ENCODE measurements at places on chromosomes 6 and 20.

GRCh38 chr6:109194880-109195279 is 99.6 kb downstream of the CEP57L1 start:
- no peak for DNase-seq

DNA sequence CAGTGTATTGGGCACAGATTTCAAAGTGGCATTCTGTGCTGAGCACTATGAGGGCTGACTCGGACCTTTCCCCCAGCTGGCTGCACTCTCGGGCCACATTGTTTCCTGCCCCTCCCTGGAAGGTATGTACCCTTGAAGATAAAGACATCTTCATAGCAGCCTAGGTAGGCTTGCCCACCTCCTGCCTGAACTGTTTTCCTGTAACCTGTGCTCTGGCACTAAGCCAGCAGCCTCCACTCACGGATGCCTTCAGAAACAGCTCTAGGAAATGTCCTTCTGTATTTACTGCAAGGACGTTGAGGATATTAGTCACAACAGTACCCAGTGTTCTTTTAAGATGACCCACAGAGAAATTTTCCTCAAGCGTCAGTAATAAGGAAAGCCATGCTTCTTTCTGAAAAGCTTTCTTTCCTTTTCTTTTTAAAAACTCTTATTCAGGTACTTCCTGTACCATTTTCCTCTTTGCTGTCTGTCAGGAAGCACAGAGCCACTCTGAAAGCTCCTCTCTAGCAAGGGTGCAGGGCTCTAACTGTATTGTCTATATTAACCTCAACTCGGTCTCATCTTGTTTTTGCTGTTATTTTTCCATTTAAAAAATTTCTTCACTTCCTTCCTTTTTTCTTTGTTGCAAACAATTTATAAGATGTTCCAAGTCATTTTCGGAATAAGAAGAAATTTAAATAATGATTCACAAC is 43.5 kb downstream of the TTI1 start:
- peak; percentile 14 for DNase-seq

DNA sequence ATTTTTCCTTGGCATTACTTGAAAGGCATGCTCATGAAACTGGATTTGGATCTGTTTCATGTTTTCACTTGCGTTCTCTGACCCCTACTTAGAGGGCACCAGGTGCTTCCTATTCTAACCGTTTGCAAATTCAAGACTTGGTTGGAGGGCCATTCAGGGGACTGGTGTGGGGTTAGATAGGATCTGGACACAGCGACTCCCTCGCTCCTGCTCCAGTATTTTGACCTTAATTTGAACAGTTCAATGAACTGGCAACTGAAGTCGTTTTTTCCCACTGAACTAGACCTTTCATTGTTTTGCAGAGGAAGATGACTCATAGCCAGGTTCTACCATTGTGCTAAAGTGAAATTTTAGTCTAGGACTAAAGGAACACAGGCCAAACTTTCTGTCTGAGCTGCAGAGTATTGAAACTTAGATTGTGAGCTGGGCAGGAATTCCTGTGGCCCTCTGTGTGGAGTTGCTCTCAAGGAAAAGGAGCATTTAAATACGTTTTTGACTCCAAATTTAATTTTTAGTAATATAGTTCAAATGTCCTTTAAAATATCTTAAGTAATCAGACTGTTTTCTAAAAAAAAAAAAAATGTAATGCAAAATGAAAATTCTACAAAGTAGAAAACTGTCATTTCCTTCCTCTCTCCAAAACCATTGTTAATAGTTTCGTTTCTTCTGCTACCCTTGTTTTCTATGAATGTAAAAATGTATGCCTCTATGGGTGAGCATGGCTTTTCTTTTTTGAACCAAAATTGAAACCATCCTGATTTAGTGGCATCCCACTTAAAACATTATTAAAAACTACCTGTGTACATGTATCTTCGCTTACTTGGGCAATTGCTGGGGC is 64.8 kb downstream of the UTRN start:
- peak; percentile 33 for DNase-seq

DNA sequence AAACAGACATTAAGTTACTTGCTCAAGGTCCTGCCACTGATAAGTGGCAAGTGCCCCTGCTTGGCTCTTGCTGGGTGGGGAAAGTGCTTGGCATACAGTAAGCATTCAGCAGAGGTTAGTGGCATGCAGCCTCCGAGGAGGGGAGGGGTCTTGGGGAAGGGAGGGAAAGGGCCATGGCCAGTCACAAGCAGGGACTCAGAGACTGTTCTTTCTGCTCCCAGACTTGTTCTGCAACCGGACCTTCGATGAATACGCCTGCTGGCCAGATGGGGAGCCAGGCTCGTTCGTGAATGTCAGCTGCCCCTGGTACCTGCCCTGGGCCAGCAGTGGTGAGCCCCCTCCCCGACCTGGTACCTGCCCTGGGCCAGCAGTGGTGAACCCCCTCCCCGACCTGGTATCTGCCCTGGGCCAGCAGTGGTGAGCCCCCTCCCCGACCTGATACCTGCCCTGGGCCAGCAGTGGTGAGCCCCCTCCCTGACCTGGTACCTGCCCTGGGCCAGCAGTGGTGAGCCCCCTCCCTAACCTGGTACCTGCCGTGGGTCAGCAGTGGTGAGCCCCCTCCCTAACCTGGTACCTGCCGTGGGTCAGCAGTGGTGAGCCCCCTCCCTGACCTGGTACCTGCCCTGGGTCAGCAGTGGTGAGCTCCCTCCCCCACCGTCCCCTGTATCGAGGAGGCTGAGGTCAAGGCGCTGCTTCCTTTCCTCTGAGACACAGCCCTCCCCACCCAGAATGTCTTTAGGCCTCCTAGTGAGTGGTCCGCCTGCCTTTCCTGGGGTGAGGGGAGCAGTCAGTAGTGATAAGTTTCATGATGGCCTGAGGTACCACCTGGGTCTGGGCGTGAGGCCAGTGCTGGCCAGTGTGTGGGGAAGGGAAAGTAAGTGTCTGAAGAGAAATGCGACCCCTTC is 8.9 kb downstream of the GLP1R start:
- DNase-seq: no peak

DNA sequence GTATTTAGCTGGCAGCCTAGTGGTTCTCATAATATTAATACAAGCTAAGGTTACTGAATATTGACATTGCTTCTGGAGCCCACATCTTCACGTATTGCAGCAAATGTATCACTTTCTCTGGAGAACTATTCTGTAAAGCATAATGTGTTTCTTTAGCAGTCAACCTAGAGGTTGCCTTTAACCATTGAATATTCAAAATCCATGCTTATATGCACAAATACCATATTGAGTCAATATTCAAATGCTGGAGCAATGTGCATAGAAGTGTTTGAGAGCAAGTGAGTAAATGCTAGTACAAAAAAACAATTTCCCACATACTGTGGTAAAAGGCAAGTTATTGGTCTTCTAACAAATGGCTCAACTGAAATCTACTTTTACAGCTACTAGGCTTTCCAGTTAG is 231.8 kb downstream of the TRDN start:
- no peak for DNase-seq

- DNase-seq: no peak
Observed at GRCh38 chr6:123770247-123770949, 33.3 kb upstream of the NKAIN2 start.

DNA sequence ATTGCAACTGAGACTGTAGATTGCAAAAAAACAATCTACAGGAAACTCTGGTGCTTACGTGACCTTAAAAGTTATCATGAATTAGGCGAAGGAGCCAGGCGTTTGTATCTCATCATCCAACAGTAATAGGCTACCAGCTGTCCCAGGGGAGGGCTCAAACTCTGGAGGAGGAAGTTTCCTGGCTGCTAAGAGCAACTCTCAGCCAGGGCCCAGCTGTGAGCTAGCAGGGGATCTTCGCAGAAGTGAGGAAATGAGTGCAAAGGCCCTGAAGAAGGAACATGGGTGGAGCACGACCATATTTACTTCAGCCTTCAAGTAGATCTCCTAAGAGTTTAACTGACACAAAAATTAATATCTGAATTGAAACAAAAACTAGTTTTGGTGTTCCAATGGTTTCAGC is 686.9 kb upstream of the MAP3K7 start:
- no peak for DNase-seq

DNA sequence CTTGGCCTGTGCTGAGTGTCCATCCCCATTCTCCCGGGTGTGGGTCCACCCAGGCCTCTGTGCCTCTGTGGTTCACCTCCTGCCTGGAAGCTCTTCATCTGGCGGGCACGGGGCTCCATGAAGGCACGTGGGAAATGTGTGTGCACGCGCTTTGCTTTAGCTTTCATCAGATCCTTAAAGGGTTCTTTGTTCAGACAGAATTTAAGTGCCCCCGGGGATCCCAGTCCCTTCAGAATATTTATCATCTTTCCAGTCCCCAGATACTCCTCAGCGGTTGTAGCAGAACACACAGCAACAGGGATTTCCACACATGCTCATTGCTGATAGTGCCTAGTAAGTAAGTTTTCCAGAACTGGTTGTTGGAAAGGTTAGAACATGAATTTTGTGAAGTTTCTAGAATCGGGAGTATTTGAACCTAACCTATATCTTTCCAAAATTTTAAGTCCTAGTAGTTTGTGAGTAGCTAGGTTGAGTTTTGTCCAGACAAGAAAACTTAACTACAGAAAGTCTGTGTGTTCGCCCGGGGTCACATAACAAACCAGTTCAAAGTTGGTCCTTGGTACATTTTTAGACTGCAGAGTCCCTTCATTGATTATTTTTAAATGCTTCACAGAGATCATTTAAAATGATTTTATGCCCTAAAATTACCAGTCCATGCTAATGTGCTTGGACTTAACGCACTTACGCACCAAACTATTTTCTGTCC is 67.7 kb downstream of the RPP40 start:
- no peak for DNase-seq

DNA sequence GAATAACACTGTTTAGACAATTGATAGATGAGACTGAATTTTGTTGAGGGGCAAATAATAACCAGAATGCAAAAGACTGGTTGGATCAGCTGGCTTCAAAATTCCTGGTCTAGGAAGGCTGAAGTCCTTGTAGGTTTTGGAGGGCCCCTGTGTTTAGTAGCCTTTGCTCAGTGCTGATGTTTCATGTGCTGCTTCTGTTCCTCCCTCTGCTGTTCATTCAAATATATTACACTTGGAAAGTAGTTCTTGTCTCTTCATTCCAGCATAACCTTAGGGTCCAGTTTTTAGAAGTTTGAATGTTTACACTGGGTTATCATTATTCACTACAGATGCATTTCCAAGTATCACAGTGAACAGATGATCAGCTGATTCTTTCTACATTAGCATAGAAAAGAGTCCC is 72.5 kb downstream of the FLRT3 start:
- peak; percentile 16 for DNase-seq

DNA sequence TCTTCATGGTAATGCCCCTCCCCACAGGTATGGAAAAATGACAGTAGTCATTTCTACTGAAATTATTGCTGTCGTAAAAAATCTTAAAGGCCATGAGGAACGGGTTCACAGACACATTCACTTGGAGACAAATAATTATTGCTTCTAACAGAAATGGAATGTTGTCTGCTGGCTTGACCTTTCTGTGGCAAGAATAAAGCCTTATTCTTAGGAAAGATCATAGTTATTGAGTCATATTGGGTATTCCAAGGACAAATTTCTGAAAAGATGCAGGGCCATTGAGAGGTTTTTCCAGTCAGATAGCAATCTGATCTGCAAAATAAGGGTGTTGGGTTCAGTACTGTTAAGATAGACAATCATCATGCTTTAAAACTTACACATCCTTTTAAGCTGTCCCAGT is 29.2 kb downstream of the AKAP7 start:
- DNase-seq: no peak

- DNase-seq: peak; percentile 40
Observed at GRCh38 chr6:130447374-130447773, 81.6 kb downstream of the TMEM200A start.

DNA sequence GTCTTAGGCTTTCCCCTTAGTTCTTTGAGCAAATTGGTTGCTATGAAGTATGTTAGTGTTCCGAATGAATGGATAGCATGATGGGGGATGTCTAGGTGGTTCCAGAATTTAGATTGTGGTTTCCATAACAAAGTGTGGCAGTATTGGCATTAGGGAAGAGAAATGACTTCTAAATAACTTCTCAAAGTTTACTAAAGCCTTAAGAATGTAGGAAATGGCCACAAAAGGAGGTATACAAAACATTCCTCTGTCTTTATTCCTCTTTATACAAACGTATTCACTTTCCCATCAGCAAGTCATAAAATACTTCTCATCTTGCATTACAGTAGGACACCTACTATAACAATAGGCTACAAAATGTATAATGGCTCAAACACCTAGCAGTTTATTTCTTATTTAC is 279.6 kb downstream of the ESR1 start:
- DNase-seq: peak; percentile 27

DNA sequence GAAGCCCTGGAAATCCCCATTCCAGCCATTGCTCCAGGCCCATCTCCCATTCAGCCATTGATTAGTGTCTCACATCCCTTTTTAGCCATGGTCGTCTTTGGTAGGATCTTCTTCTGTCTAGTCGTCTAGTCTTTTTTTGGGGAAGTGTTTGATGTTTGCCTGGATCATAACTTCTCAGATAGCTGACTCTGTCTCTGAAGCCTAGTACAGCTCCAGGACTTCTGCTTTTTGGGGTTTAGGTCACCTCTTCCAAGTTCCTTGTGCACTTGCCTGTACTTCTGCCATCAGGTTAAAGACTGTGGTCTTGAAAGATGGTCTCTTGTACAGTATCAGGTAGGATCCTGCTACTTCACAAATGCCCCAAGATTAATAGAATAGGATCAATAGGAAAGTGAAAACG is 553.5 kb downstream of the PKHD1 start:
- DNase-seq: no peak

DNA sequence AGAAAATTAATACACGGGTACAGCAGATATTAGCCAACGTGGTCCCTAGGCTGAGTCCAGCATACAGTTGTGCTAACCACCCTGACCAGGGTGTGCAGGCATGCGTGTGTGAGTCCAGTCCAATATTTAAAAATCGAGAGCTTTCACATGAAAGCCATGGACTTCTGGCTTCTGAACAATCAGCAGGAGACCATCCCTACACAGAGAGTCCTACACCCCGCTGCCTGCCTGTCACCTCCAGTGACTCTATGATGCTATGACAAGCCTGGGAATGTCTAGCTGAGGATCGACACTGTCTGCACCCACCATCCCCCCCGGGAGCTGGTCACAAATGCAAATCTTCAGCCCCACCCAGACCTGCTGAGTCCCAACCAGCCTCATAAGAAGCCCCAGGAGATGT is 7.9 kb downstream of the ACSS1 start:
- DNase-seq: no peak

DNA sequence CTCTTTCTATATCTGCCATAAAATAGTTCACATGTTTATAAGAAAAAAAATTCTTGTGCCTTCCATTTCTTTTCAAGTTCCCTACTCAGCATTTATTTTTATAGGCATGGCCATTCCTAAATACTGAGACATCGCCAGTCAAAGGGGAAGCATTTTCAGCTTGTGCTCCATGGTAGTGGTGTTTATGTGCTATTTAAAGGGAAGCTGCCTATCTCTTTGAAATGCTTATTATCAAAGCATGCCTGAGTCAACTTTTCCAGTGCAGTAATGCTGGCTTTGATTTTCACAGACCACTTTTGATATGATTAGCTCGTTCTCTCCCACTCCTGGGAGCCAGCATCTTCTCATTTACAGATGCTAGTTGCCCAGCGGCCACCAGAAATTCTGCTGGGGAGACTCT is 124.1 kb upstream of the RIN2 start:
- DNase-seq: no peak

- DNase-seq: no peak
Observed at GRCh38 chr6:16651871-16652270, 109.4 kb downstream of the ATXN1 start.

All from HCEC 1CT (cell line).